ENCODE measurements at places on chromosomes 1 and 21.
A peak's percentile ranks its signal among the peaks of the same experiment; 100 is the strongest.

GRCh38 chr1:156964441-156964840 is 44.0 kb downstream of the LRRC71 start:
- no peak for DNase-seq

GRCh38 chr1:199132006-199132405 is 493.2 kb downstream of the PTPRC start:
- DNase-seq: no peak

DNA sequence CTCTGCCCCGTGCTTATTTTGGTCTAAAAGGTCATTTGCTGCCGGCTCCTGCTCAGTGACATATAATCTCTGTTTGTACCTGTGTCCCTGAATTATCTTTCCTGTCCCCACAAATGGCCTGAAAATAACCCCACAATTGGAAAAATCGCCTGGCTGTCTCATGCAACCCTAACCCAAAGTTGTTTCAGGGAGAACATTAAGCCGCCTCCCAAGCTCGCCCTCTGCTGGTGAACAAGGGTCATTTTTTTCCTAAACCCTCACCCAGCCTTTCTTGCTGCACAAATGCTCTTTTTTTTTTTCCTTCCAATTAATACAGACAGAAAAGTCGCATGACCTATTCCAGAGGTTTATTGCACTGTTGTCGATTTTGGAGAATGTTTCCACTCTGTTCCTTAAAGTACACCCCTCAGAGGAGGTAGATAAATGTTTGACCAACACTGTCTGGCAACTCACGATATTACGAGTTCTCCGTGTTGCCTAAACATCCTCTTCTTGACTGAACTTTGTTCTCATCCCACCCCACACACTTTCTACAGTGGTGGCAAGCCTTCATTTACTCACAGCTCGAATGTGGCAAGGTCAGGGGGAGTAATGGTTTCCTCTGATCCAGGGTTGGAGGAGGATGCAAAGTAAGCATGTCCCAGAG is 148.7 kb downstream of the ZZZ3 start:
- DNase-seq: peak; percentile 61

DNA sequence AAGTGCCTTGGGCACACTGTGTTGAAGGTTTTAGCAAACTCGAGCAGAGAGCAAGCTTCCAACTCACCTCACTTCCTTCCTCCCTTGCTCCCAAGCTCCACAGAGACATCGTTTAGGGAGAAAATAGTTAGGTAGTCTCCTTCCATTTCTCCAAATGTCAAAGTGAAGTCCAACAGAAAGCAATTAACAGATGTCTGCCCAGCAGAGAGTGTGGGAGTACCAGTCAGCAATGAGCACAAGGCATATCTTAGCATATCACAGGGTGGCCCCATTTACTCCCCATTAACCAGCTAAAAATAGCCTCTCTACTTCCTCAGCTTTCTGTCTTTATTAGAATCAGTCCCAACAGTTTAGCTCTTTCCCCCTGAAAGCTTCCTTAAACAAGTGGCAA is 334.2 kb upstream of the CAMK1G start:
- no peak for DNase-seq

DNA sequence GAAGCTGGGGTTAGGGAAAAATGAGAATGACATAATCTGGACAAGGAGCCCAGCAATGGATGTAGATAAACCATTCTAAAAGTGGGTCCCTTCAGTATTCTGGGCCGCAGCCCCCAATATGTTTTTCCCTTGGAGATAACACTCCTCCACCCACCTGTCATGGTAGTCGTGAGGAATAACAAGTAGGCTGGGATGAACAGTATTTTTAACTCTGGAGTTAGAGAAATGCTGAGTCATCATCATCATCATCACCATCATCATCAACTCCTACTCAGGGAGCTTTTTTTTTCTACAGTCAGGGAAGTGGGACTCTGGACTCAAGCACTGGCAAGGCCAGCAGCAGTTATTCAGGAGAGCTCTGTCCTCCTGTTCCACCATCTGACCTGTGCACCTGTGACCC is 12.8 kb downstream of the CADM3 start:
- no peak for DNase-seq

DNA sequence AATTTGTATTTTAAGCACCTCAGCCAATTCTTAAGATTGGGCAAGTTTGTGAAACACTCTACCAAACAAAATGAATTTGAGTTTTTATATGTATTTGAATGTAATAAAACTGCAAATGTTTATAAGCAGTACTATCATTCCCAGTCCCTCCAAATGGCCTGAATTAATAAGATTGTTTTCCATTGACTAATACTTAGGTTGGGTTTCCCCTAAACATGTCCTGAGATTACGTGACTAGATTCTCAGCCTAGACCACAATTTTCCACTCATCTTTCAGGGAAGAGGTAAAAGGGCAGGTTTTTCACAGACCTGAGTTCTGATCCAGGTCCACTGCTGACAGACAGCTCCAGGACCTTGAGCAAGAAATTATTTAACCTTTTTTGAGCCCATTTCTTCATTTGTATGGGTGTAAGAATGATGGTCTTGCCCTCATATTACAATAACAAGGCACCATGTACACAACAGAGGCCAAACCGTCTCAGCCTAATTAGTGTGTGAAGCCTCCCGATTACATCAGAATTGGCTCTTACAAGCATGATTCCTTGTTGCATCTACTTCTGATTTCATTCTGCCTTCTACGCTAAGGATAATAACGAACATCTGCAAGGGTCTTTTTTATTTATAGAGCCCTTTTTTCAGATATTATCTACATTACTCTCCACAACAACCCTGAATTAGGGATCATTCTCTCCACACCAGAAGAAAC is 51.2 kb downstream of the BEND5 start:
- DNase-seq: peak; percentile 4

GRCh38 chr1:66003690-66004089 is 211.0 kb downstream of the PDE4B start:
- no peak for DNase-seq

DNA sequence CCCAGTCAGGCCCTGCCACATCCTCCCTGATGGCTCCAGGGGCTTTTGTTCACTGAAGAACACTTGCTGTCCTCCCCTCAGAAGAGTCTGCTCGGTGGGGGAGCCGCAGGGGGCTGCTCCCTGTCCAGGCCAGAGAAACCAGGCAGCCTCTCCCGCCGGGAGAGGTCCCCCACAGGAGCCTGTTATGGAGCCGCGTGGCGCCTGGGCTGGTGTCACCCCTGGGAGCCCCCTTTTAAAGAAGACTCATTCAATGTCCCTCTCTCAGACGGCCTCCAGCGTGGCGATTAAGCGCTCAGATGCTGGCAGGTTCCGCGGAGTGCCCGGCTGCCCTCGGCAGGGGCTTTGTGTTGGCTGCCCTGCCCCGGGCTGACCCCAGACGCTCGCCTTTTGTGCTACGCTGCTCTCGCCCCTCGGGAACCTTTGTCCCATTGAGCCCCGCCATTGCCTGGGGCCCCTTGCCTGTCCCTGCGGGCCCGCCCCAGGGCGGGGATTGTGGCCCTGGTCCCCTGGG is 43.1 kb downstream of the SKI start:
- no peak for DNase-seq

DNA sequence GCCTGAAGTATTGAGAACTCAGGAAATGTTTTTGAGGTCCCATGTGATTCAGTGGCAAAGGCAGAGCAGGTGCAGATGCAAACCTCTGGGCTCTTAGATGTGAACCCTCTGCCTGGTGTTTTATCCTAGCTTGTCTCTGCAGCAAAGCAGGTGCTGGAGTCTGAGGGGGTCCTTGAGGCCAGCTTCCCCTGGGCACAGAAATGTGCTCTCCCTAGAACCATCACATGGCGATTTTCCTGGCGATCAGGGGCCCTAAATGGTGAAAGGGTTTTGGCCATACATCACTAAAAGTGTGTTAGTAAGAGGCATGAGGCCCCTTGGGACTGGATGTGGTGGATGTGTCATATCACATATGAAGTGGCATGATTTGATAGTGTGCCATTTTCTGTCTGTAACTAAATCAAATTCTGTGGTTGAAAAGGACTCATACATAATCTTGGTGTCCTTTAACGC is 144.8 kb downstream of the ST6GALNAC3 start:
- no peak for DNase-seq

- peak; percentile 73 for DNase-seq
Observed at GRCh38 chr1:183604038-183604808, 14.0 kb upstream of the NCF2 start.

- no peak for DNase-seq
Observed at GRCh38 chr1:43766086-43766784, 58.9 kb downstream of the ST3GAL3 start.

DNA sequence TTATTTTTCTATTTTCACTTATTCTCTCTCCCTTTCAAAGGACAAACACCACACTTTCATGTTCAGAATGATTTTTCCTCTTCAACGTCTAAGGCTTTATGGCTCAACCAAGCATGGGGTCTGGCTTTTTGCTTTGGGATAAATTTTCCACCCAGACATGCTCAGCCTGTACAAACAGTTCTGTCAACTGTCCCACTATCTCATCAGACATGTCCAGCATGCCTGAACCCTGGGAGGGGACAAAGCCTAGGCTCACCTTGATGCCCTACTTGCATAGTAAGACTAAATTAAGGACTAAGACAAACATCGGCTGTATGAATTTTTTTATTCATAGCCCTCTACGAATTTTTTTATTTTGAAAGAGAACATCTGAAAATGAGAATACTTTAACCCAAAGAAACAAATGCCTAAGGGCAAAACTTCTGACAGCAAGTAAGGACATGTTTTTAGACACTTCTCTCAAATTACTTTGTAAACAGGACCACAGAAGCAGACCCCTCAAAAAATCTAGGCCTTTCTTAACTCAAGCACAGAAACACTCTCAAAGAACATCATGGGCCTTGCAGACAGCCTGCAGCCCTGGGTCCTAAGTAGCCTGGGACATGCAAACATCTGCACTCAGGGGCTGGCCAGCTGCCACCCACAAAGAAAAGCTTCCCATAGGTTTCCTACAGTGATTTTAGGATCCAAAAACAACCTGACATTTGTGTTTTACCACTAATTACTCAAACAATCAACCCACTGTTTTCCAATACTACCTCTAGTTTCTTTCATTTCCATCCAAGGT is 72.3 kb upstream of the PALMD start:
- no peak for DNase-seq

DNA sequence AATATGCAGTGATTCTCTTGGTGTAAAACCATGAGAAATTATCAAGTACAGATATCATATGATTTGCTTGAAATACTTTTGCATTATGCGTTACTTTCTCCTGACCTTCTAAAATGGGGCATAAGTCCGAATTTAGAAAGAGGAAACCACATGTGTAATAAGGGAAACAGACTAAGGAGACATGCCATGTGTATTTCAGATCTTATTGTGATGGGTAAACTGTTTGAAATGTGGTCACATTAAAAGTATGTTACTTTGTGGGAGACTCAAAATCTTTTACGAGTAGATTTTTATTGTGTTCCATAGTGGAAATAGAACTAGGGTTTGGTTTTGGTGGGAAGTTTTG is 173.0 kb downstream of the NFIA start:
- DNase-seq: no peak

DNA sequence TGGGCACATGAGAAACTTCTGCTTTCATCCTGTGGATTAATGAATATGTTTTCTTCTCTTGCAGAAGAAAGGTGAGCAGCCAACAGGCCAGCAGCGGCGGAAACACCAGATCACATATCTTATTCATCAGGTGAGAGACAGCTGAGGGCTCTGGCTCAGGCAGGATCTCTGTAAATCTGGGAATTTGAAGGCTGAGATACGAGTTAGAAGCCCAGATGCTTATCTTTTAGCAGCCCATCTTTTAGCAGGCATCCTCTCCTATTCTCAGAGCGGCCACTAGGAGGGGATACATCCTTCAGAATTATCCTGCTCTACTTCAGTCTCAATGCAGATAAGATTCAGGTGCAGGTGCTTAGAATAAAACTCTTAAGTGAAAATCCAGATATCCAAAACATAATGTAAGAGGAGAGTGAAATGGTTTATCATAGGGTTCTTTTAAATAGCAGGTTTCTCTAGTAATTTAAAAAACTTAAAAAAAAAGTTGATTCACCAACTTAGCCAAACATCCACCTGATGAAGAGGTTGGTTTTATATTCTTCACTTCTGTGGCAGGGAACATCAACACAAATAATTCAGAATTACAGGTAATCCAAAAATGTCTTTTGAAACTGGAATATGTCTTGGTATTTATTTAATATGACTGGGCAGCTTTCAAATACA is 19.3 kb downstream of the SH2D2A start:
- no peak for DNase-seq

DNA sequence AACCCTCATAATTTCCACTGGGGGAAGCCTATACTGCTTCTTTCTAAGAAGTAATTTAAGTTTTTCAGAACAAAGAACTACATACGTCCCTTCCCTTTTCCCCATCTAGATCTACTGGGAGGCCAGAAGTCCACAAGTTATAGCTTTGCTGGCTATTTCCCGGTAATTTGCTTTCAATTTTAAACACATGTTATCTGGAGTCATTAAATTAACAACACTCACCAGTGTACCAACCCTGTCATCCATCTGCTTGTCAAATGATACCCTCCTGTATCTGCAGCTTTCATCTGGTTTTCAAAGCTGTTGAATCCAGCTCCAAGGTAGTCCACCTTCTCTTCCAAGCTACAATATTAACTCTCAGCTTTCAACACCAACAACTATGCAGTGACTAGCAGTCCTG is 466.7 kb upstream of the PKN2 start:
- no peak for DNase-seq

DNA sequence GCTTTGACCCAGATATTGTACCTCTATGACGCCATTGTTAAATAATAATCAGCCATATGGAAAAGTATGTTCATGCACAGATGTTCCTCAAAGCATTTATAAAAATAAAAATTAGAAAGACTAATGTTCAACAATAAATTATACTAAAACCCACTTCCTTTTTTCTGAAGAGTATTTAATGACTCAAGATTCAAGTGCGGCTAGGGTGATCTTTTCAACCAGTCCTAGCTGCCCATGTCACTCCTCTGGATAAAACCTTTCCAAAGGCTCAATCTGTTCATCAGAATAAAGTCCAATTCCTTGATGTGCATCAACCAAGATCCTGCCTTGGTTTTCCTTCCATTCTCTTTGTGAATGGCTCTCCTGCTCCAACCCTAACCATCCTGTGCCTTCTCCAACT is 292.0 kb downstream of the VAV3 start:
- no peak for DNase-seq
